Heart right ventricle (tissue), 16 donors: ENCODE measurements at places on chromosomes 16 and 17. TPM values are rescaled to one million over a fixed set of nuclear protein-coding genes. Genes with fewer than 3 reads are reported as not detected.

DNA sequence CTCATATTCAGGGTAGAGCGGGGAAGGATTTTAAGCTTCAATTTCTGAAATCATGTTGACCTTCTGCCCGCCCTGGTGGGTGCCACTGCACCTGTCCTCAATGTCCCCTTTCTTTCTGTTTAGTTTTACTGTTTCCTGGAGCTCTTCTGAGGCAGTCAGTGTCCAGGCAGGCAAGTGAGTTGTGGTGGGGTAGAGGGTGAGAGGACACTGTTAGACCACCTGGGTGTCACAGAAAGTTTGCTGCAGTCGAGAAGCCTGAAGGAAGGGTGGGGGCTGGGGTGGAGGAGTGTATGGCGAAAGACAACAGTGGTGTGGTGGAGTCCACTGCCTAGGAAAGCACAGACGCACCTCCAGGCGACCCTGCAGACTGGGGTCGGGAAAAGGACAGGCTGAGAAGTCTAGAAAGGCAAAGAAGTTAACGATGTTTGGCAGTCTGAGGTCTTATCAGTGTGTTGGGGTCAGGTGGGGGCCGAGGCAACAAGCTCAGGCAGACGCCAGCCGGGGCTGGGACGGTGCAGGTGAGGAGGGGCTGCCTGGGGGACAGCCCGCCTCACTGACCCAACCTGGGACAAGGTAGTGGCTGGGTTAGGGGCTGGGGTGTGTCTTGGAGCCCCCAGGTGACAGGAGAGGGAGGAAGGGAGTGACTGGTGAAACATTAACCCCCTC, 23.3 kb upstream of the HOXB13 start:
- DNase-seq, result no peak

- no peak overlapping the region for H3K27ac ChIP-seq
- H3K4me3 ChIP-seq, result no peak overlapping the region
- DNase-seq, result no peak
- no peaks in the 10 kb centered on the region for H3K4me1 ChIP-seq
These were observed 6.6 kb upstream of the STAT3 start for GRCh38 chr17:42394838-42395237.

DNA sequence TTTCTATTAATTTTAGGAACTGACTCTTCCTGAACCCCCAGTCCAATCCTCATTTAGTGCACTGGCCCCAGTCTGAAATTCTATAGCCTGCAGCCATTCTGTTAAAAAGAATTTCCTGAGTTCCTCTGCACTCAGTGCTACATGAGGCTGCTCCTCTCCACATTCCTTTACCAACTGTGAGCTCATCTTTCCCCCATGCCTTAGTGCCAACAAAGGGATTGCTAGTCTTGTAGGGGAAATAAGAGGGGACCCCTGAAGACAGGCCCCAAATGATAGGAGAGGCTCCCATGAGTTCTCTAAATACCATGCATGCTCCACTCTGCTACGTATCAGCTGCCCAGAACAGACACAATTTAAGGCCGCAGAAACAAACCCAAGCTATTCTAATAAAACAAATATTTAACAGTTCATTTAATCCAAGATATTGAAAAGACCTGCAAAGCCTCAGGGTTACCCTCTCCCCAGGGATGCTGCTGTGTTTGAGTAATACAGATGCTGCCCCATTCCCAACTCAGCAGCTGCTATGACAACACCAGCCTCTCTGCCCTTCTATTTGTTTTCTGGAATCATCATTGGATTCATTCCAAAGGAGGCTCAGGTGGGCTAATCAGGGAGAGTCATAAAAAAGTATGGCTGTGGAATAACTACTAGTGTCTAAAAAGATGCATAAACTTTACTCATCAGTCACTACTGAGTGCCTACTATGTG, 228.5 kb downstream of the TOX3 start:
- no peaks in the 10 kb centered on the region for H3K27me3 ChIP-seq
- no peak overlapping the region for H3K4me3 ChIP-seq
- DNase-seq, result no peak
- H3K27ac ChIP-seq, result no peak overlapping the region

CDYL2 gene
- total RNA-seq, result 1.8 TPM

DNA sequence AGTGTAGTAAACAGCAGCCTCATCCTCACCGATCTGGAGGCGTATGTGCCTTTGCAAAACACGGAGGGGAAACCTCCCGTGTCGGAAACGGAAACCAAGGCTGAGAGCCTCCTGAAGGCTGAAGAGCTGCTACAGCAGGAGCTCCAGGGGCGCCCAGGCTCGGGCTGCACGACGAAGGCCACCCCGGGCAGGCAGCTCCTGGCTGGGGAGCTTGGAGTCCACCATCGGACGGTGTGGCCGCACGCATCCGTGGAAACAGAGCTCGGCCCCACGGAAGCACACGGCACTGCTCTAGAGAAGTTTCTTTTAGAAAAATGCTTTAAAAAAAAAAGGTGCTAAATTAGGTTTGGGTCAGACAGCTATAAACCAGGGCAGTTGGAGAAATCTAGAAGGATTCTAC, 71.5 kb downstream of the ZNF778 start:
- H3K27ac ChIP-seq, result no peak overlapping the region
- no peak for DNase-seq
- peaks cover 29% of the 10 kb centered on the region for H3K36me3 ChIP-seq
- H3K27me3 ChIP-seq, result no peaks in the 10 kb centered on the region
- H3K4me3 ChIP-seq, result no peak overlapping the region
